ENCODE measurements at places on chromosomes 7 and 10.

DNA sequence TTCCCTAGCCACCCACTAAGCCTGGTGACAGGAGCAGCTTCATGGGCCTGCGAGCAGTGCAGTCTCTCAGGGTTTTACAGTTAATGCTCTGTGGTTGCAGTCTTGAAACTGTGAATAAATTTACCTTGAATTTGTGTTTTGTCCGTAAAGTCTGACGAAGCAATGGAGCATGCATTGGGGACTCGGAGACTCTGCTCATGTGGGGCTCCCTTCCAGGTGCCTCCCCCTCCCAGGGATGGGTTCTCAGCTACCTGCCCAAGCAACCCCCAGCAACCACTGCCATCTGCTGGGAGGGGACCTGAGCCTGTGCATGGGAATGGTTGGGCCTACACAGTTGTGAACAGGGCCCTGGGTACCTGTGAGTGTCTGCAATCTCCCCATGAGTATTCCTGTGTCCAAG, 36.3 kb upstream of the IKZF1 start:
- DNase-seq = no peak

DNA sequence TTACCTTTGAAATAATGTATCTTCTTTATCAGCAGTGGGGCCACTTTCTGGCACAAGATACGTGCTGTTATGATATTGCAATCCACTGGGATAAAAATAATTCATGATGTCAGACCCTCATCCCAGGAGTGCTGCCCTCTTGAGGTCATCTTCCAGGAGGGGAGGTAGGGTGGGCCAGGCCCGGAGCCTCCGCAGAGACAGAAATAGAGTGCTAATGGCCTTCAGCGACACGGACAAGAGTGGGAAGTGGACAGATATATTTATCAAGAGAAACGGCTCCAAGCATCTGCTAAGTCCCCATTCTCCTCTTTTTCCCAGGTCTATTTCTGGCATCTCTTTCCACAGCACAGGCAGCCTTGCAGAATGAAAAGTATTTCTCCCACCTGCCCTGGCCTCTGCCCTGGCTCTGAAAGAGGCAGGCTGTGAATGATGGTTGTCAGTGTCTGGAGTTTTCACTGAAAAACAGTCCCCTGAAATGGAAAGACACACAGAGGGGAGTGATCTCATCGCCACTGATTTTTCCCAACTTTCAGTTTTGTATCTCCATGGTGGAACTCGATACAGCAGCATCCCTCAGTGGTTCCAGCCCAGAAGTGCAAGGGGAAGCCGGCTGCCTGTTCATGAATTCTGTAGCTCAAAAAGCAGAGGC, 251.7 kb upstream of the MYO3A start:
- peak; percentile 8 for DNase-seq

GRCh38 chr7:17033245-17033644, 151.5 kb upstream of the AGR3 start:
- DNase-seq = no peak

- DNase-seq = peak; percentile 93
These were observed 212.5 kb upstream of the CELF2 start for GRCh38 chr10:10804998-10805740.

DNA sequence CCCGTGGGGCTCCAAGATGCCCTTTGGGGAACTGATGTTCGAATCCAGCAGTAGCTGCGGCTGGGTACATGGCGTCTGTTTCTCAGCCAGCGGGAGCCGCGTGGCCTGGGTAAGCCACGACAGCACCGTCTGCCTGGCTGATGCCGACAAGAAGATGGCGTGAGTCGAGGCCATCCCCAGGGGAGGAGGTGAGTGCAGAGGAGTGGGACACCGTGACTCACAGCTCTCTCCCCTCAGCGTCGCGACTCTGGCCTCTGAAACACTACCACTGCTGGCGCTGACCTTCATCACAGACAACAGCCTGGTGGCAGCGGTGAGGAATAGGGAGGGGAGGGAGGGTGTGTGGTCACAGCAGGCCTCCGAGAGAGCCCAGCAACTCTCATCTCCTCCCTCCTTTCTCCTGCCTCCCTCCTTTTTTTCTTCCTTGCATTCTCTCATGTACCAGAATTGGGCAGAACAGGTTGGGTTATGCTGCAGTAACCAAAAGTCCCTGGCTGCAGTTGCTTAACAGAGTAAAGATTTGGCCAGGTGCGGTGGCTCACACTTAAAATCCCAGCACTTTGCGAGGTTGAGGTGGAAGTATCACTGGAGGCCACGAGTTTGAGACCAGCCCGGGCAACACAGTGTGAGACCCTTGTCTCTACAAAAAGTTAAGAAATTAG, 16.5 kb downstream of the ARPC1B start:
- no peak for DNase-seq

- peak; percentile 10 for DNase-seq
These were observed 28.4 kb downstream of the JMJD1C start for GRCh38 chr10:63437116-63437949.

DNA sequence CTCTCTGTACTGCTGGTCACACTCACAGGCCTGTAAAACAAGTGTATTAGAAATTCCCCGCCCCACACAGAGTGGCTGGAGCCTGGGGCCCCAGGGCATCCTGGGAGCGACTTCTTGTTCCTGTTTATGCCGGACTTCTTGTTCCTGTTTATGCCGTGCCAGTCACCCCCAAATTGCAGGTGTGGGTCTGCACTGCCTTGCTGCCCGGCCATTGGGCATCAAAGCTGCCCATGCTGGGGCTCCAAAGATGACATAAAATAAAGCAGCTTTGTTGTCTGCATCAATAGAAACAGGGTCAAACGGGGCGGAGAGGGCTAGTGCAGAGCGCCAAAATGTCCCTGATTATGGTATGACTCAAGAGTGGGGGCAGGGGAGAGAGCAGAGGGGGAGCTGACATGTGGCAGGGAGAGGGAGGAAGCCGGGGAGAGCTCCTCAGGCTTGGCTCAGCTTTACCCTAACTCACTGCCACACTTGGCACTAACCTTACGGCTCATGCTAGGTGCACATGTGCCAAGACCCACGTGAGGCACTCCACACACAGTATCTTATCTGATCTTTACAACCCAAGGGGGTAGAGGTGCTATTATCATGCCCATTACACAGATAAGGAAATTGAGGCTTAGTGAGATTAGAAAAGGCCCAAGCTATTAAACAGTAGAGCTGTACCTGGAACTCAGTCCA, 98.4 kb downstream of the PIP4K2A start:
- DNase-seq = peak; percentile 75

GRCh38 chr7:151830121-151830830, 46.6 kb downstream of the PRKAG2 start:
- no peak for DNase-seq

- no peak for DNase-seq
These were observed 550 bp upstream of the CREM start for GRCh38 chr10:35126062-35126529.
